HCT116 (cell line): ENCODE measurements at places on chromosomes 5 and 9. TPM values are rescaled to one million over a fixed set of nuclear protein-coding genes. Genes with fewer than 3 reads are reported as not detected.

DNA sequence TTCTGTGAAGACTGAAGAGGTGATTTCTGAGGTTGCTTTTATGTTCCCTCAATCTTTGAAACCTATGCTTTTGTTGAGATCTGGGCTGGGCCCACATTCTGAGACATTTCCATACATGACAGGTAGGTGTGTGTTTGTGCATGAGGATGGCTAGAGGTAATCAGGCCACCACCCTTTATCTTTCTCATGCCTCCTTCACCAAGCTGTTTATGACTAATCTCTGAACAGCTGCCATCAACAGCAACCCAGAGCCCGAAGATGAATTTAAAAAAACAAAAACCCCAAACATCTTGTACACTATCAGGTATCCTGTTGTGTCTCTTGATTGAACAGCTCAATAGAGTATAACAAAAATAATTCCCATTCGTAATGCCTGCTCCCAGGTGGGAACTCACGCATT lies 12.6 kb upstream of the C5orf46 start:
- no peak for DNase-seq

- DNase-seq, result no peak
Measured at GRCh38 chr9:128416014-128416413, 4.6 kb upstream of the CERCAM start.

The SHB gene
- total RNA-seq, result 28.7 TPM

DNA sequence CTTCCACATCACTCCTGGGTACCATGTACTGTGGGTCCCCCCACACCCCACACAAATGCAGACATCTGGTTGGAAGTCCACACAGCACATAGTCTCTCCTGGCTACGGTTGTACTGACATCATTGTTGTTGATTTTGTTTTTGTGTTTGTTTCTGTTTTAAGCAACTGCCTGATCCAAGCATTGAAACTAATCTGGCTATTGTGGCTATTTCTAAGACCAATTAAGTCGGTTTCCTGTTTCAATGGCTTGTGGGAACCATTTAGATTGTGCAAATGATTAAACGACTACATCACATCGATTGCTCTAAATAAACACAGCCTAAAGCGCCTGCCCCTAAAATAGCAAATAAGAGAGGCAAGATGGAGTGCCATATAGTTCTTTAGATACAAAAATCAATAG lies 226.8 kb upstream of the IRX4 start:
- no peak for DNase-seq

DNA sequence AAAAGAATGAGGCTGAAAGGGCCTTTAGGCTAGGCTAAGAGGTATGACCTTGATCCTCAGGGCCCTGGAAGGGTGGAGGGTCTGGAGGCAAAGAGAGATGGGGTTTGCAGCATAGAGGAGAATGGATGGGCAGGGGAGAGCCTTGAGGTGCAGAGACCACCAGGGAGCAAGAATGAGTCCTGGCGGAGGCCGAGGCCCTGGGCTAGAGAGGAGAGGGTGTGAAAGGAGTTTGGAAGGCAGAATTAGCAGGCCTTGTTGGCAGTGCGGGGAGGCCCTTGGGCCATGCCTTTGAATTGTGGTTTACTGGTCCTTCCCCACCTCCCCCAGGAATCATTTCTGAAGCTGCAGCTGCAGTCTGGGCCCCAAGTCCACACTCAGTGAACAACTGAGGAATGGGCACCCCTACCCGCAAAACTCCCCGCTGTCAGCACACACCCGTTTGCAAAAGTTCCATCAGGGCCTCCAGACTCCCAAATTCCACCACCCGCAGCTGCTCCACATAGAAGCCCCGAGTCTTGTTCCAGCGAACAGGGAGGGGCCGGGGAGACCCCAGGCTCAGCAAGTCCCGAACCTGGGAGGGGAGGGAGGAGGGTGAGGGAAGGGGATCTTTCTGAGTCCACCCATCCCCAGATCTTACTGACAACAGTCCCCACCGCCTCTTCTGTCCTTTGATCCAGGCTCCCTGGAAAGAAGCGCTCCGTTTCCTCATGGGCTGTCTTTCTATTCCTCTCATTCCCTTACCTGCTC lies 2.1 kb downstream of the KIF12 start:
- no peak for DNase-seq

The RANBP3L gene
- total RNA-seq, result not detected

DNA sequence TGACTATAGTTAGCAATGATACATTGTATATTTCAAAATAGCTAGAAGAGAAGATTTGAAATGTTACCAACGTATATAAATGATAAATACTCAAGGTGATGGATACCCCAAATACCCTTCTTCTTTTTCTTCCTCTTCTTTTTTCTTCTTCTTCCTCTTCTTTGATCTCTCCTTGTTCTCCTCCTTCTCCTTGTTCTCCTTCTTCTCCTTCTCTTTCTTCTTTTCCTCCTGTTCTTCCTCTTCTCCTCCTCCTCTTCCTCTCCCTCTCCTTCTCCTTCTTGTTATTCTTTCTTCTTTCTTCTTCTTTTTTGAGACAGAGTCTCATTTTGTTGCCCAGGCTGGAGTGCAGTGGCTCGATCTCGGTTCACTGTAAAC lies 616 bp upstream of the SPEF2 start:
- no peak for DNase-seq

The NUTM2G gene
- not detected for total RNA-seq

- no peak for DNase-seq
Measured at GRCh38 chr5:173056783-173057061, 570 bp downstream of the CREBRF start.

GRCh38 chr5:121386334-121386733 lies 465.3 kb upstream of the FTMT start:
- no peak for DNase-seq

The PFDN1 gene
- total RNA-seq, result 48.9 TPM

- DNase-seq, result no peak
Measured at GRCh38 chr5:93208141-93208751, 372.8 kb downstream of the NR2F1-AS1 start.

DNA sequence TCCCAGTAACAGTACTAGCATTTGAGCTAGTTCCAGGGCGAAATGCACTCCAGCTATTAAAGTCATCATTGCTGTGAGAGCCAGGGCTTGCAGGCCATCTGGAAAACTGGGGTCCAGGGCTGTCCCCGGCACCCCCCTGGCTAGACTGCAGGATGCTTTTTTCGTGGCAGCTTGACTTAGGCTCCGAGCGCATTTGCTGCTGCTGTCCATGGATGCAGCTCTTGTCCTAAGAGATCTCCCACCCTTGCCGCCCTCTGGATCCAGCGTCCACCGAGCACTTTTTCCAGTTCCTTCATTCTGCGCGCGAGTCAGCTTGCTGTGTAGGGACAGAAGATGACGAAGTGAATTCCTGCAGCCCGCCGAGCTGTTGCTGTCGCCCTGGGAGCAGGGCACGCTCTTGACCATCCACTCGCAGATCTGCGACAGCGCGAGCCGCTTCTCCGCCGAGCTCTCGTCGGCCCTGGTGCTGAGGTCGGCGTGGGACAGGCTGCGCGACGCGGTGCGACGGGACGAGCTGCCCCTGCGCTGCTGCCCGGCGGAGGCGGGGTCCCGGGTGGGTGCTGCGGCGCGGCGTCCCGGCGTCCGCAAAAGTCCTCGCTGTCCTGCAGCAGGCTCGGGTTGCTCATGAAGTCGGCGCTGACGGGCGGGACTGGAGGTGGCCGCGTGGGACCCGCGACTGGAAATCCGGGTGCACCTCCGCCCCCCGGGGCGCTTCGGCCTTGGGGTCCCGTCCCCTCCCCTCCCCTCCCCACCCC lies 30.7 kb downstream of the OR2V1 start:
- DNase-seq, result no peak

- DNase-seq, result no peak
Measured at GRCh38 chr5:116386633-116387032, 188.0 kb downstream of the SEMA6A start.

DNA sequence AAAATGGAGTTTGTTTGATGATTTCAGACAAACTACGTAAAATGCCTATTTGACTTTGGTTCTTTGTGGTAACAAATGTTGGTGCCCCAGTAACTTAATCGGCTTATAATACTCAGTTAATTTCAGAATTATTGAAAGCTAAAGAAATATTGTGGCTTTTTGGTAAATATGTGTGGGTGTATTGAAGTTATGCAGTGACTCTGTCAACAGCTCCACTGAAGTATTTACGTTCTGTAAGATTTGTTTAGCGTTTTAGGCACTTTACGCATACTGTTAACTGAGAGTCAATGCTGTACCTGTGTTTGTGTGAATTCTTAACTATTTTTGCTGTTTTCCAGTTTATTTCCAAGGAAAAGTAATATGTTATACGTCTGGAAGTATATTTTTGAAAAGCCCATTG lies 2.2 kb downstream of the RAD23B start:
- DNase-seq, result no peak

The KCNV2 gene
- total RNA-seq, result not detected

DNA sequence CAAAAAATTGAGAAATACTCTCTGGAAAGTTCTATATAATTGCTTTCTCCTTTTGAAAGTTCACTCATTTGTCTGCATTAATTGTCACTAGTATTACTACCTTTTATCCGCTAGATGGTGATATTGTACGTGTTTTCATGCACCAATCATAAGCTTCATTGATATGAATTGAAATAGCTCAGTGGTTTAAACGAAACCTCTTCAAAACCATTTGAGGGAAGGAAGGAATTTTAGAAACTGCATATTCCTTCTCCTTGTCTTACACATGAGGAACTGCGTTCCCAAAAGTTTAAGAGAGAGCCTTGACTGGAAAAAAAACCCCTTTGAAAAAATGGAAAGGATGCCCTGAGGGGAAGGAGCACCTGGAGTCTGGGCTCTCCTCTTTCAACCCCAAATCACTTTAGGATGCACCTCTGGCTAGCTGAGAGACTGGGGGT lies 98.6 kb downstream of the YTHDC2 start:
- peak; percentile 13 for DNase-seq

The MIER3 gene
- 21.9 TPM for total RNA-seq

GRCh38 chr5:14266171-14266570 lies 123.0 kb downstream of the TRIO start:
- no peak for DNase-seq

The ATOX1 gene
- total RNA-seq, result 66.2 TPM

GRCh38 chr9:93661591-93661990 lies 85.2 kb downstream of the PHF2 start:
- no peak for DNase-seq

The DBN1 gene
- 144 TPM for total RNA-seq

DNA sequence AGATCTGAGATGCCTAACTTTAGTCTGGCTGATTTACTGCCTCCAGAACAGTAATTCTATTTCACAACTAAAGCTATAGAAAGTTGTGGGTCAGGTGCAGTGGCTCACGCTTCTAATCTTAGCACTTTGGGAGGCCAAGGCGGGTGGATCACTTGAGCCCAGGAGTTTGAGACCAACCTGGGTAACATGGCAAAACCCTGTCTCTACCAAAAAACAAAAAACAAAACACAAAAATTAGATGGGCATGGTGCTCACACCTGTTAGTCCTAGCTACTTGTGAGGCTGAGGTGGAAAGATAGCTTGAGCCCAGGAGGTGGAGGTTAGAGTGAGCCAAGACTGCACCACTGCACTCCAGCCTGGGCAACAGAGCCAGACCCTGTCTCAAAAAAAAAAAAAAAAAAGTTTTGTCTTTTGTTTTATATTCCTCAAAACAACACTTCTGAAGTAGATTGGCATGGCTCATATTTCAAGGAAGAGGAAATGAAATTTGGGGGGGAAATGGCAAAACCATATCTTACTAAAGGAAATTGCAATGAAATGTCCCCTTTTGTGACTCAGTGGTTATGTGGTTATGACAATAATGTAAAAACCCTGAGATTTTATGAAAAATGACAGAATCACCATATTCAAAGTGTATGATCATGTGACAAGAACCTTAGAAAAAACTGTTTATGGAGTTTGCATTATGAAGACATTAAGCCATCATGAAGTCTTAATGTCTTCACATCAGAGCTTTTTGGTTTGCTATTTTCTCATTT lies 16.2 kb downstream of the FNBP1 start:
- no peak for DNase-seq

DNA sequence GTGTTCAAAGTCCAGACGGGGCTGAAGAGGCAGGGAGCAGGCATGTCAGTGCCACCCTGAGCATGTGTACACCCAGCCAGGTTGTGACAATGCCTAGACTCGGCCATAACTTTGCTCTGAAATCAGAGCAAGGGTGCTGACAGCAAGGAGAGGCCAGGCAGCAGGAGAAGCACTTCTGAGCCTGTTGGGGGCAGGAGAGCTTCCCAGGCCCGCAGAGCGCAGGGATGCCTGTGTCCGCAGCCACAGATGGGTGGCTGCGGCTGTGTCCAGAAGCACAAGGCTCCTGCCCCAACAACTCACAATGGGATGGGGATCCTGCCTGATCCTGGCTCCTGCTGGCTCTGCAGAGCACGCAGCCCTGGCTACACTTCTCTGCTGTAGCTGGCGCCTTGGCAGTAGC lies 373.9 kb downstream of the CHSY3 start:
- no peak for DNase-seq

The CD274 gene
- total RNA-seq, result 2.5 TPM

DNA sequence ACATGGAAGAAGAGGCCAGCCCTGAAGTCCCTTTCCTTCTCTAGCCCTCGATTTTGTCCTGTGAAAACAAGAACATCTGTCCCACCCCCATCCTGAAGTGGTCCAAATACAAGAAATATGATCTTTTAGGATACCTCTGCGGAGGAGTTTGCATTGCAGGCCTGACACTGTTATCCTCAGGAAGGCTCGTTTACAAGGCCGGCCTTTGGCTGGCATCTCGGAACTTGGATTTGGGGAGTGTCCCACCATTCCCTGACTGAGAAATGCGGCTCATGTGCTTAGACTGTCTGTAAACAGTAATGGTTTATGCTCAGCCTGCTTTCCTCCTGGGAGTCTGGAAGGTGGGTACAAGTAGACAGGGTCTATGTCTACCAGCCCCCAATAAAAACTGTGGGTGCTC lies 26.4 kb downstream of the WHRN start:
- DNase-seq, result no peak

DNA sequence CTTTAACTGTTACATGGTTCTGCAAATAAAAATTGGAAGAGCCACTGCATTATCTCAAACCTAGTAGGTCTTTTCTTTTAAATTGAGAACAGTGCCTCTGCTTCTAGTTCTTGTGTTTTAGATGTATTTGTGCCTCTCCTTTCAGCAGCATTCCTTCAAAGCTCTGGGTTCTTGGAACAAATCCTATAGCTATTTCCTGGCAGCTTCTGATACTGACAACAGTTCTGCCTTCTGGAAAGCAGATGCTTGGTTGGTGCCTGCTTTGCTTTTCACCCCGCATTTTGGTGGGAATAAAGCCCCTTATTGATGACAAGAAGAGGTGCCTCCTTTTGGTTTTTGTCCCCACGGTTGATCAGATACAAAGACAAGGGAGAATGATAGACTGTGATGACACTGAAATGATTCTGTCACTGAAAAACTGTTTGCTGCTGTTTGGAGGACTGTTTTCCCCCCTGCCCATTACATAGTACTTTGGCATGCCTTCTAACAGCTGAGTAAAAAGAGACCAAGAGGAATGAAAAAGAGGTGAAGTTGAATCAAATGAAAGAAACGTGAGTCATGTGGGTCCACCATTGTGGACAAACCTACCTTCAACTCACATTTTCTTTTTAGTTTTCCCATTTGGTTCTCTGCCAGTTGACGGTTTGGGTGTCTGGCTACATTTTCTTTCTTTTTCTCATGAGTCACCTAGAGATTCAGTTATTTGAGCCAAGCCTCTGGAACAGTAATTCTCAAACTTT lies 5.6 kb downstream of the PTCD2 start:
- no peak for DNase-seq
